ENCODE measurements at places on chromosomes 16 and 17.

- peak; percentile 58 for DNase-seq
Observed at GRCh38 chr17:64504769-64505339, 1.2 kb downstream of the DDX5 start.

DNA sequence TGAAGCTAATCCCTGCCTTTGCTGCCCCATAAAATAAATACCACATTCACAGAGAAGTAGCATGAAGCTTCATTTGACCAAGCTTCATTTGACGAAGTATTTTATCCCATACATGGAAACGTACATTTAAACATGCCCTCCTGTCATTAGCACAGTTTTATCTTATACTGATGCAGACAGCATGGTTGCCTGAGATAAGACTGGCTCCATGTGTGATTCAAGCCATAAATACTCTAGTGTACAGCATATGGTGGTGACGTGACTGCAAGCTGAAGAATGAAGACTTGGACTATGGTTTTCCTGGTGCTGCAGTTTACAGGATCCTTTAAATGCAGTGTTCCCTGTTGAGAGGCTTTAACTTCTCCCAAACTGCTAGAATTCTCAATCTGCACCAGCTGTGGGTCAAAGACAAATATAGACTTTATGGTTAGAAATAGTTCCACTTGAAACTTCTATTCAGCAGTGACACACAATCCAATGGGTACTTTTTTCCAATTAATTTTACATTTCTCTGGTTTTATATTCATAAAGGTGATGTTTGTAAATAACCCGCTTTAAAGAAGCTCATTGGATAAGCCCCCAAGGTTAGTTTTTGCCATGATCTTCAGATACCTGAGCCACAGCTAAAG, 64.9 kb downstream of the CYB561 start:
- no peak for DNase-seq

DNA sequence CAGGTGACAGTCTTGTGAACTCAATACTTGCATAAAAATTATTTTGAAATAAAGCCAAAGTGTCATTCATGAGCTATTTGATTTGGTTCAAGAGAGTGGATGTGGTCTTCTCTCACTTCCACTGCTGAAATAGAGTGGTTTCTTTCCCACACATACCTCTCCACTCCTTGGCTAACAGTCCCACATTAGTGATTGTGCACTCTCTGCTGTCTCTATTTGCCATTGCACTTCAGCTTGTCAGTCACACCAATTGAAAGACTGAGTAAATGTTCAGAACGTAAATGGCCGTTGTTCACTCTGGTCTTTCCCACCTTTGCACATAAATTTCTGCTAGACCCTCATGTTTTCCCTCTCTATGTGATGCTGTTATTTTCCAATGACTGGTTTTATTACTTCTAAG, 197.5 kb downstream of the FTO start:
- no peak for DNase-seq

GRCh38 chr16:9438991-9439390, 347.5 kb downstream of the HAPSTR1 start:
- no peak for DNase-seq

DNA sequence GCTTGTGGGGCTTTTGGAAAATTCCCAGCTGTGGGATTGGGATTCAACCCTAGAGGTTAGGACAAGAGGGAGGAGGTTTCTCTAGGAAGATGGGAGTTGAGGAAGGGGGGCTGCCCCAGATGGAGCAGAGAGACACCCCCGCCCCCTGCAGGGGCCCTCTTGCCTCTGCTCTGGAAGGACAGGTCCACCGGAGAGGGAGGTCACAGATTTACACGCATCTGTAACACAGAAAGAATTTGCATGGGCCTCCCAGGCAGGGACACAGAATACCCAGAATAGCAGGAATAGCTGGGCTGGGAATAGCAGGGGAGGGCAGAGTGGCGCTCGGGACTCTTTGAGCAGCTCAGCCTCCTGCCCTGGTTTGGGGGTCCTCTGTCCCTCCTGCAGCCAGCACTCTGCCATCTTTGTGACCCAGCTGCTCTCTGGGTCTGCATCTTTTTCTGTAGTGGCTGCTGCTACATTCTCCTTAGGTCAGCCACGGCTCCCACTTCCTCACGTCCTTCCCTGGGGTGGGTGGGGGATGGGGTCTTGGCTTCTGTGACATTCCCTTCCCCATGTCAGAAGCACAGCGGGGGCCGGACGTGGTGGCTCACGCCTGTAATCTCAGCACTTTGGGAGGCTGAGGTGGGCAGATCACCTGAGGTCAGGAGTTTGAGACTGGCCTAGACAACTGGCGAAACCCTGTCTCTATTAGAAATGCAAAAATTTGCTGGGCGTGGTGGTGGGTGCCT, 33.9 kb upstream of the PLLP start:
- DNase-seq, result no peak

- no peak for DNase-seq
Observed at GRCh38 chr16:69423189-69423588, 1.2 kb upstream of the CYB5B start.

- DNase-seq, result no peak
Observed at GRCh38 chr16:18958621-18959029, 25.1 kb upstream of the TMC7 start.

- DNase-seq, result no peak
Observed at GRCh38 chr16:88784074-88784855, 755 bp downstream of the PIEZO1 start.

GRCh38 chr17:44203731-44204440, 4.2 kb upstream of the ATXN7L3 start:
- no peak for DNase-seq

GRCh38 chr16:79618692-79619050, 18.1 kb upstream of the MAF start:
- no peak for DNase-seq

- DNase-seq, result no peak
Observed at GRCh38 chr16:86680661-86681030, 102.3 kb downstream of the FOXL1 start.

GRCh38 chr17:27591986-27592385, 39.0 kb upstream of the LGALS9 start:
- no peak for DNase-seq

GRCh38 chr17:62847426-62847825, 39.3 kb upstream of the MARCHF10 start:
- DNase-seq, result no peak

- DNase-seq, result no peak
Observed at GRCh38 chr17:10610884-10611283, 46.2 kb downstream of the MYH3 start.

GRCh38 chr17:70644096-70644495, 474.8 kb downstream of the KCNJ2 start:
- no peak for DNase-seq

GRCh38 chr17:47989700-47990099, 18.8 kb downstream of the CDK5RAP3 start:
- DNase-seq, result no peak

- DNase-seq, result no peak
Observed at GRCh38 chr16:2174396-2175131, 19.0 kb downstream of the TRAF7 start.

DNA sequence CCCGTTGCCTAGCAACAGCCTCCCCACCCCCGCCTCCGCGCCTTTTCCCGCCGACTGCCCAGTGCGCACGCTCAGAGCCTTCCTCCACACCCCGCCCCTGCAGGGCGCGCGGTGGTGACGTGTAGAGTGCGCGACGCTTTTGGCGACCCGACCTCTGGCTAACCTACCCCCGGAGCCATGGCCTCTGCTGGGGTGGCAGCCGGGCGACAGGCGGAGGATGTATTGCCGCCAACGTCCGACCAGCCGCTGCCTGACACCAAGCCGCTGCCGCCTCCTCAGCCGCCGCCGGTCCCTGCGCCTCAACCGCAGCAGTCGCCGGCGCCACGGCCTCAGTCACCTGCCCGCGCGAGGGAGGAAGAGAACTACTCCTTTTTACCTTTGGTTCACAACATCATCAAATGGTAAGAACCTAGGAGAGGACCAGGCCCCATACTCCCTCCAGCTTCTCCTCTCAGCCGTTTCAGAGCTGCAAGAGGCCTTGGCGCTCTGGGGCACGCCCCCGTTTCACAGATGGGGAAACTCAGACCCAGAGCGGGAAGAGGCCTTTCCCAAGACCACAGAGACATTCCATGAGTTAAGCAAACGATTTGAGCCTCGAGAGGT, at the start of gene MED9:
MED9 (plus strand) TSS at position 136 of the 603 bp plus-strand sequence; CDS start at position 178, 42 bp downstream.
- DNase-seq, result peak; percentile 96

DNA sequence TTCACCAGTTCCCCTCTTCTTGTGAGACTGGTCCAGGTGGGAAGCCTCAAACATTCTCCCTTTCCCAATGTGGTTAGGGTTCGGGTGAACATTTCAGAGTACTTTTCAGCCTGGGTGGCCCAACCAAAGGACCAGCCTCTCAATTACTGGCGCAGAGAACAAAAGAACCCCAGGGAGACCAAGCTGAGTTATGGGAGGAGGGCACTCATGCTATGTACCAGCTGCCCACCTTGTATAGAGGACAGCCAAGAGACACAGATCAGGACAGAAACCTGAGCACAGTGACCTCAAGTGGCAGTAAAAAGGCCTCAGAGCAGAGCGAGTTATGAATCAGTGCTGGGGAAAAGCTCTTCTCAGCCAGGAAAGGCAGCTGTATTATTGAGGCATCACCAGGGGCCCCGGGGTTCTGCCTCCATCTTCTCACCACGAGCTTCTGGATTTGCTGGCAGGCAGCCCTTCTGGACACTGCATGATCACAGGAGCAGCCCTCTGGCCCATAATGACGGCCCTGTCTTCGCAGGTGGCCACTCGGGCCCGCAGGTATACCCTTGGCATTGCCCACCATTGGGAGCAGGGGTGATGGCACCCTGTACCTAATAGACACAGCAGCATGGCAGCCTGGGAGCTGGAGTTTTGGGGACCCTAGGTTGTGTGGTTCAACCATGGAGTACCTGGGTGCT, 3.8 kb downstream of the G6PC3 start:
- no peak for DNase-seq

DNA sequence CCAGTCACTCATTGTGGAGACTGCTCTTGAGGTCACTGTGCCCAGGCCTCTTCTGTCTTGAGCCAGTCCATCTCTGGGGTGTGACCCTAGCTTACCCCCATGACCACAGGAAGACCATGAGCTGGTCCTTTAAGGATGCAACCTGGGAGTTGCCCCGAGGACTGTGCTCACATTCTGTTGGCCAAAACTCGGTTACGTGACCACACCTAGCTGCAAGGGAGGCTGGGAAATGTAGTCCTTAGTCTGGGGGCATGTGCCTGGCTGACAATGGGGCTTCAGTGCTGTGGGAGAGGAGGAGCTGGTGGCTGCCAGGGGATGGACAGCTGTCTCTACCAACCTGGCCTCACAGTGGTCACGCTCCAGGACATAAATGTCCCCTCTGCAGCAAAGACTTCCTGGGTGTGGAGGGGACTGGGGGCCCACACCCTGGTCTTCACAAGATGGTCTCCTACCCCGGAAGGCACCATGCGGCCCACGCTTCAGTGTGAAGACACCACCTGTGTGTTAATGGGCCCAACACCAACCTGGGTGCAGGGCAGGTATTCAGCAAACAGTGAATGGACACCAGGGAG, 55.4 kb downstream of the JPH3 start:
- DNase-seq, result no peak

- no peak for DNase-seq
Observed at GRCh38 chr17:51725185-51725584, 433.3 kb downstream of the CA10 start.

GRCh38 chr16:49854188-49854795, 1.6 kb downstream of the ZNF423 start:
- peak; percentile 32 for DNase-seq

- DNase-seq, result no peak
Observed at GRCh38 chr16:22786691-22787090, 27.3 kb upstream of the HS3ST2 start.

- DNase-seq, result no peak
Observed at GRCh38 chr17:34354637-34355036, 1.6 kb upstream of the CCL13 start.

GRCh38 chr17:59814685-59815084, 78.1 kb downstream of the TUBD1 start:
- DNase-seq, result no peak

GRCh38 chr16:28040039-28040438, 23.5 kb downstream of the GSG1L start:
- DNase-seq, result no peak

DNA sequence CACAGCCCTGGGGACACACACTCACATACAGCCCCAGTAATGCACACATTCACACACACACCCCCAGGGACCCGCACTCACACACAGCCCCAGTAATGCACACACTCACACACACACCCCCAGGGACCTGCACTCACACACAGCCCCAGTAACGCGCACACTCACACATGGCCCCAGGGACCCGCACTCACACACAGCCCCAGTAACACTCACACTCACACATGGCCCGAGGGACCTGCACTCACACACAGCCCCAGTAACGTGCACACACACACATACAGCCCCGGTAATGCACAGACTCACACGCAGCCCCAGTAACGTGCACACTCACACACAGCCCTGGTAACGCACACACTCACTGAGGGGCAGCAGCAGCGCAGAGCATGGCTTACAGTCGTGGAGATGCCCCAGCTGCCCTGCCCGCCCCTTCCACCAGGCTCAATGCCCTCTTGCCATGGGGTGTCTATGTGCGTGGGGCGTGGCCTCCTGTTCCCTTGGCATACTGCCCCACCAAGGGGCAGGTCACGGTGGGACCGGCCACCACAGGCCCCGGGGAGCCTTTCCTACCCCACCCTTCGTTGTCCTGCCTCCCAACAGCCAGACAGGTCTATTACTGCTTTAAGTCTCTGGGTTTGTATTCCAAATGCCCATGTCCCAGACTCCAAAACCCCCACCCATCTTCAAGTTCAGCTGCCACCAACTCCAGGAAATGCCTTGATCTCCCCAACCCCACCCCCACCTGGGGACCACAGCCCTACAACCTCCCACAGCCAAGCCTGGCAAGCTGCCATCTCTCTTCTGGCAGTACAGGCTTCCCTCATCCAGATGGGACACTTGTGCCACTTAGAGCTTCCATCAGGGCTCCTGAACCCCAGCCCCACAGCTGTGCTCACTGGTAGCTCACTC, 2.7 kb downstream of the CCDC102A start:
- DNase-seq, result no peak

DNA sequence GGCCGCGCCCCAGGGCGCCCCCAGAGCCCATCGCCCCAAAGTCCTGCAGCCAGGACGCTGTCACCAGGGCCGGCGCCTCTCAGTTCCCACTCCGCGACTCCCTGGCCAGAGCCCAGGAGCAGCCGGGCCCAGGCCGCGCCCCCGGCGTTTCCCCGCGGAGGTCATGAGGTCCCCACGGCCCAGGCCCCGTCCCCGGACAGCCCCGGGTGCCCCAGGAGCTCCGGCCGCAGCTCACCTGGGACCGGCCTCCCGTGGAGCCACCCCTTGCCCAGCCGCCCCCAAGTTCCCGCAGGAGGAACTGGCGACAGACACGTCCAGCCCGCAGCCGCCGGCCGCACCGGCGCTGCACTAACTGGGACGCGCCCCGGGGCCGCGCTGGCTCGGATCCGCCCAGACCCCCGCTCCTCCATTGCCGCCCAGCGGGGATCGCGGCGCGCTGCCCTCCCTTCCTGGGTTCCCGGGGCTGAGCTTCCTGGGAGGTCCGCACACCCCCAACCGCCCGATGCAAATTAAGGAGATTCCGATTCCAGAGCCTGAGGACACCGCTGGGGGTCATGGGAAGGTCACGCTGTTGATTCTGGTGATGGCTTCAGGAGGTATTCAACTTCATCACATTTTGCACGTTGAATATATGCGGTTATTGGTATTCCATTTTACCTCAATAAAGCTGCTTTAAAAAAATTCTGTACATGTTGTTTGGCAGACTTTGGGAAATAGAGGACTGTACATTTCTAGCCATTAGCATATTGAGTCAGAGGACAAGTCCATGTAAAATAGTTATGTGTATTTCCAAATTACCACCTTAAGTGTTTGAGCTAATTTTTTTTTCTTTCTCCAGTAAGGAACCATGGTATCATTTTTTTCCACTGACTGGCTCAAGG, 9.9 kb downstream of the AHSP start:
- DNase-seq, result no peak
